Left cardiac atrium (tissue), 4 donors: ENCODE measurements at places on chromosomes 4 and X. TPM values are rescaled to one million over a fixed set of nuclear protein-coding genes. Genes with fewer than 3 reads are reported as not detected.

MMGT1 gene
- total RNA-seq, result 22.7 TPM

LRP2BP gene
- total RNA-seq, result 1.9 TPM

MAGED4 gene
- 1.8 TPM for total RNA-seq

PLS3 gene
- 57.0 TPM for total RNA-seq

- no peak for DNase-seq
These were observed 120.2 kb upstream of the BANK1 start for GRCh38 chr4:101670370-101670769.

GRCh38 chr4:144518181-144518895, 127.6 kb upstream of the HHIP start:
- no peak for DNase-seq

DNA sequence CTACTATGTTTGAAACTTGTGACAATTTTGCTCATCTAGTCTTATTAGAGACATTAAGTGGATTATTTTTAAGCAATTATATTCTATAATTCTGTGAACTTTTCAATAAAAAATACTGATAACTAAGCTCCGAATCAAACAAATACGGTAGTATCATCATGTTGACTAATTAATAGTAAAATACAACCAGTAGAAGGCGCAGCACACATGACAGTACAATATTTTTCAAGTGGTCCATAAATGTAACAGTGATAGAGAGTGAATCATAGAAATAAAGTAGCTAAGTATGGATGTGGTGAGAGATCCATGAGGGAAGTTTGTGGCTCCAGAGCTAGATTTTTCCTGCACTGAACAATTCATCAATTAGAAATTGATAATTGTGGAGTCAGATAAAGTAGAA, 666.2 kb downstream of the KCTD8 start:
- no peak for DNase-seq

GRCh38 chr4:58669783-58670182, 1559.6 kb upstream of the IGFBP7 start:
- no peak for DNase-seq

DNA sequence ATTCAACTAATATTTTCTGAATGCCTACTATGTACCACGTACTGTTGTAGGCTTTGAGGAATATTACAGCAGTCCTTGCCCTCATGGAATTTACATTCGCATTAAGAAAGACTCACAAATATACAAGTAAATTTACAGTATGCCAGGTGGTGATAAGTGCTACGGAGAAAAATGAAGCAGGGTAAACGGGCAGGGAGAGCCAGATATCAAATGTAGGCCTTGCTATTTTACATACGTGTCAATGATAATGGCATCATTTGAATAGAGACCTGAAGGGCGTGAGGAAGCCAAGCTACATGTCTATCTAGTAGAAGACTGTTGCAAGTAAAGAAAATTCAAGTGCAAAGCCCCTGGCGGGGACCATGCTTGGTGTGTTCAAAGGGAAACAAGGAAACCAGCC, 65.2 kb downstream of the AMMECR1 start:
- no peak for DNase-seq

- DNase-seq, result no peak
These were observed 23.1 kb downstream of the ACSL1 start for GRCh38 chr4:184802697-184803015.

DNA sequence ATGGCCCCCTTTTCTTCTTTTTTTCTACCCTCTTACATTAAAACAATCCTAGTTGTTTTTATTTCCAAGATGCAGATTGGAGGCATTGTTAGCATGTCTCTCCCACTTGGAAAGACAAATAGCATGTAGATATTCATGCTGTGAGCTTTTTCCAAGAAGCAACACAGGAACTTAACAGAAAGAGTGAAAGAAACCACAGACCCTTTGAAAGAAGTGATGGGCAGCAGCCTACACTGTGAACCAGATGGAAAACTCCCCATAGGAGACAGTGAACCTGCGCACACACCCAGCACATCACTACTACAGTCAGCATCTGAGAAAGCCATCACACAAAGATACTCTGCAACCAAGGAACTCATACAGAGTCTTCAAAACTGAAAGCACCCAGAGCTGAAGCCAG, 17.8 kb downstream of the CT47C1 start:
- DNase-seq, result no peak

- no peak for DNase-seq
These were observed 37.5 kb downstream of the GC start for GRCh38 chr4:71746379-71746778.

- DNase-seq, result no peak
These were observed 29.3 kb upstream of the CBR4 start for GRCh38 chr4:169039251-169039954.

- DNase-seq, result no peak
These were observed 273.6 kb downstream of the FBXO8 start for GRCh38 chr4:174009686-174010451.

GRCh38 chrX:154430916-154431315, 2.4 kb downstream of the ATP6AP1 start:
- DNase-seq, result no peak

DNA sequence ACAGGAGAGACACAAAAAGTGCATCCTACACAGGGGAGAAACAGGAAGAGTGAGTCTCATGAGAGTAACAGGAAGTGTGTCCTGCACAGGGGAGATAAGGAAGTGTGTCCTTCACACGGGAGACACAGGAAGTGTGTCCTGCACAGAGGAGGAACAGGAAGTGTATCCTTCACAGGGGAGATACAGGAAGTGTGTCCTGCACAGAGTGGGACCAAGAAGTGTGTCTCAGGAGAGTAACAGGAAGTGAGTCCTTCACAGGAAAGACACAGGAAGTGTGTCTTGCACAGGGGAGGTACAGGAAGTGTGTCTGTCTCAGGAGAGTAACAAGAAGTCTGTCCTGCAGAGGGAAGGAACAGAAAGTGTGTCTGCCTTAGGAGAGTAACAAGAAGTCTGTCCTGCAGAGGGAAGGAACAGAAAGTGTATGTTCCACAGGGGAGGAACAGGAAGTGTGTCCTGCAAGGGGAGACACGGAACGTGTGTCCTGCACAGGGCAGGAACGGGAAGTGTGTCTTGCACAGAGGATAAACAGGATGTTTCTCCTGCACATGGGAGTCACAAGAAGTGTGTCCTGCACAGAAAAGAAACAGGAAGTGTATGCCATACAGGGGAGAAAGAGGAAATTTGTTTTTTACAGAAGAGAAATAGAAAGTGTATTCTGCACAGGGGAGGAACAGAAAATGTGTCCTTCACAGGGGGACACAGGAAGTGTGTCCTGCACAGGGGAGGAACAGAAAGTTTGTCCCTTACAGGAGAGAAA, 102.0 kb downstream of the ARSF start:
- DNase-seq, result no peak

DNA sequence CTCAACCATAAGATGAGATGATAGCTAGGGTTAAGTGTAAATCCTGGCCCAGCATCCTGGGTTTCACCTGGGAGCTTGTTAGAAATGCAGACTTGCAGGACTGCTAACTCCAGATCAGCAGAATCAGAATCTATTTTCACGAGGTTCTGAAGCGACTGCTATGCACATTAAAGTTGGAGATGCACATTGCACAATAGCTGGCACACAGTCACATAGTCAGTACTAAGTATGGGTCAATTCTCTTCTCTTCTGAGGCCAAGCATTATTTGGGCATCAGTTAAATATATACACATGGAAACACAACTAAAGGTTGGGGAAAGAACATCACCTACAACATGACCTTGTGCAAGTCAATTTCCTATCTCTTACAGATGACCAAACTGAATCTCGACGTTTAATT, 155.1 kb upstream of the FGF13 start:
- DNase-seq, result no peak

- no peak for DNase-seq
These were observed 13.3 kb downstream of the OPHN1 start for GRCh38 chrX:68419975-68420374.
